ENCODE measurements at places on chromosomes 6 and 20.
A peak's percentile ranks its signal among the peaks of the same experiment; 100 is the strongest.

GRCh38 chr6:137892271-137892708 lies 25.2 kb downstream of the TNFAIP3 start:
- no peak for DNase-seq

- DNase-seq, result no peak
These were observed 125.6 kb downstream of the TSHZ2 start for GRCh38 chr20:53097791-53098190.

DNA sequence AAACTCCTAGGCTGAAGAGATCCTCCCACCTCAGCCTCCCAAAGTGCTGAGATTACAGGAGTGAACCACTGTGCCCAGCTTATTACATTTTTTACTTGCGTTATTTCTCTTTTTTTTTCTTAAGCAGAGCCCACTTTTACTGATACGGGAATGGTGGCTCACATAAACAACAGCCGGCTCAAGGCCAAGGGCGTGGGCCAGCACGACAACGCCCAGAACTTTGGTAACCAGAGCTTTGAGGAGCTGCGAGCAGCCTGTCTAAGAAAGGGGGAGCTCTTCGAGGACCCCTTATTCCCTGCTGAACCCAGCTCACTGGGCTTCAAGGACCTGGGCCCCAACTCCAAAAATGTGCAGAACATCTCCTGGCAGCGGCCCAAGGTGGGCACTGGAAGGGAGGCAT lies 10.5 kb downstream of the CAPN11 start:
- no peak for DNase-seq

- DNase-seq, result no peak
These were observed 11.3 kb upstream of the TRAM2 start for GRCh38 chr6:52588087-52588709.

DNA sequence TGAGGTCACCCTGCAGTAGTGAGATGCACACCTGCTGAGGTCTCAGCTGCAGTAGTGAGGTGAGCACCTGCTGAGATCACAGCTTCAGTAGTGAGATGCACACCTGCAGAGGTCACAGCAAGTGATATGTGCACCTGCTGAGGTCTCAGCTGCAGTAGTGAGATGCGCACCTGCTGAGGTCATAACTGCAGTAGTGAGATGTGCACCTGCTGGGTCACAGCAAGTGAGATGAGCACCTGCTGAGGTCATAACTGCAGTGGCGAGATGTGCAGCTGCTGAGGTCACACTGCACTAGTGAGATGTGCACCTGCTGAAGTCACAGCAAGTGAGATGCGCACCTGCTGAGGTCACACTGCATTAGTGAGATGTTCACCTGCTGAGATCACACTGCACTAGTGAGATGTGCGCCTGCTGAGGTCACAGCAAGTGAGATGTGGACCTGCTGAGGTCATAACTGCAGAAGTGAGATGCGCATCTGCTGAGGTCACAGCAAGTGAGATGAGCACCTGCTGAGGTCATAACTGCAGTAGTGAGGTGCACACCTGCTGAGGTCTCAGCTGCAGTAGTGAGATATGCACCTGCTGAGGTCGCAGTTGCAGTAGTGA lies 20.8 kb downstream of the ZDHHC14 start:
- no peak for DNase-seq

GRCh38 chr6:152184573-152184916 lies 377.1 kb downstream of the ESR1 start:
- DNase-seq, result no peak

- no peak for DNase-seq
These were observed 294.6 kb upstream of the POU3F2 start for GRCh38 chr6:98539741-98540140.

GRCh38 chr6:47700053-47700452 lies 1.7 kb downstream of the ADGRF4 start:
- no peak for DNase-seq

DNA sequence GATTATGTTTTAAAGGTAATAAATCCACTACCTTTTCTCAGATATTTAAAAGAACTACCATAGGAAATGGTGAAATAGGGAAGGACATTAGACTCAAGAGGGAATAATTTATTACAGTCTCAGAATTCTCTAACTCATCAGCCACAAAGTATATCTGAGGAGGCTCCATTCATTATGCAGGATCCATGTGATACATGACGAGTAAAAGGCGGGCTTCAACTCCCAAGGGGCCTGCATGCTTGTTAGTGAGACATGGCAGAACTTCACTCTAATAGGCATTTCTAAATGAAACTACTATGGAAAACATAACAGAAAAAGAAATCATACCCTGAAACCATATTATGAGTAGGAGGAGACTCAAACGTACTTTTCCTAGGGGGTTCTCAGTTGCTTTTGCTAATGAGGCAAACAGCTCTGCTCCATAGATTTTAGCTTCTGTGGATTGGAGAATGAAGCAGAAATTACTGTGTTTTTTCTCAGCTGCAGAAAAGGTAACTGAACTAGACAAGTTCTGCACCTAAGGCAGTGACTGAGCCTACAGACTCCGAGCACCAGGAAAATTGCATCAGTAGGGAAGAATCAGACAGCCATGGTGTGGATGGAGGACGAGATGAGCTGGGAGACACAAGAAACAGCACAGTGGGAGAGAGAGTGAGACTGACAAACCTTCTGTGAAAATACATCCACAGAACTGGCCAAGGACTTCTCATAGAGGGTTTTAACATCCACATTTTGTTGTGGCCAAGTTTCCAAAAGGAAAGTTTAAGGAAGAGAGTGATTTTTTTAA lies 254.6 kb upstream of the PRDM1 start:
- DNase-seq, result no peak

DNA sequence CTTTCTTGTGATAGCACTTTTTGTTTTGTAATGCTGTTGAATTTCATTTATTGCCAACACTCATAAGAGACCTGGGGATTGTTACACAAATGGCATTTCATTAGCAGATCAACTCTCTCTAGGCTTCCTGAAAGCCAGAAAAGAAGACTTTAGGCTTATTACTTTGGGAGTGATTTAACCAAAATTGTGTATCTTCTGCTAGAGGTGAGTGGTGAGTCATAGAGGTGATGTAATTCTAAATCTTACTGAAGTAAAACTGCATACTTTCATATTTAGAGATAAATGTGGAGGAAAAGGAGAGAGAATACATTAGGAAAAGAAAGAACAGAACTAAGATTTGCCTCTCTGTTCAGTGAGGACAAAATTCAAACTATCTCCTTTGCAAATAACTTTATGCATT lies 304.7 kb upstream of the RGS17 start:
- DNase-seq, result no peak

DNA sequence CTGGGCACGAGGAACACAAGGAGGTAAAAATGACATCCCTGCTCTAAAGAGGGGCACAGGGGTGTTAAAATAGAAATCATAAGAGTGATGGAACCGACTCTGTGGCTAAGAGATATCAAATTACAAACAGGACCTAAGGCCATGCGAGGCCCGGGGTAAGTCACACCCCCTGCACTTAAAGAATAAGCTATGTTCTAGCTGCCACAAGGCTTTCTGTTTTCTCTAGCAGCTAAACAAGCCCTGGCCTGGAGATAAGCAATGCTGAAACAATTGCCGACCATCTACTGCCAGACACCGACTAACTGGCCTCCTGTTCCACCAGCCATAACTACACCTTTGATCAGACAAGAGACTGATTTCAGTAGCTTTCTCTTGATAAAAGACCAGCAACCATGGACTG lies 32.4 kb downstream of the MDGA1 start:
- no peak for DNase-seq

GRCh38 chr6:108793516-108794251 lies 54.5 kb upstream of the ARMC2 start:
- DNase-seq, result no peak

DNA sequence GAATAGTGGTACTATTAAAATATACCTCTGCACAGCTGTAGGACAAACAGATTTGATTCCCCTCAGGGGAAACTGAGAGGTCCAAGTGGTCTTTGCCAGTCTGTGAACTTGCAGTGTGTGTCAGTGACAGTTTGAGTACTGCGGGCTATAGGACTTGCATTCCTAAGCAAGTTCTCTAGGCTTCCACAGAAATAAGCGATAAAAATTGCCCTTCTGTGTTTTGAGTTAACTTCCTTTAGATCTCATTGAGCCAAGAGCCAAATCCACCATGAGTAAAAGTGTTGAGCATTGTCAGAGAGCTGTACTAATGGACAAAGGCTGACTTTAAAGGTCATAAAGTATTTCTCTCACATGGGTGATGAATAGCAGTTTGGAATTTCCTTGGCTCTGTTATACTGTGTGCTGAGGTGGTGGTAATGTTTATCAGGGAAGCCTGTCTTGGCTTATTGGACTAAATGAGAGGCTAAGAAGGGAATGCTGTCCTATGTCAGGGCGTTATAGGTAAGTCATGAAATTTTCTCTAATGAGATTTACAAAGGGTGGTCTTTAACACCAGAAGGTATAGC lies 122.6 kb upstream of the MAP3K7 start:
- no peak for DNase-seq

- no peak for DNase-seq
These were observed 242.2 kb upstream of the ECI2 start for GRCh38 chr6:4377603-4378002.

- DNase-seq, result no peak
These were observed 218.0 kb upstream of the ARID1B start for GRCh38 chr6:156559162-156559690.

- no peak for DNase-seq
These were observed 5.8 kb downstream of the SLC2A4RG start for GRCh38 chr20:63745424-63745805.

DNA sequence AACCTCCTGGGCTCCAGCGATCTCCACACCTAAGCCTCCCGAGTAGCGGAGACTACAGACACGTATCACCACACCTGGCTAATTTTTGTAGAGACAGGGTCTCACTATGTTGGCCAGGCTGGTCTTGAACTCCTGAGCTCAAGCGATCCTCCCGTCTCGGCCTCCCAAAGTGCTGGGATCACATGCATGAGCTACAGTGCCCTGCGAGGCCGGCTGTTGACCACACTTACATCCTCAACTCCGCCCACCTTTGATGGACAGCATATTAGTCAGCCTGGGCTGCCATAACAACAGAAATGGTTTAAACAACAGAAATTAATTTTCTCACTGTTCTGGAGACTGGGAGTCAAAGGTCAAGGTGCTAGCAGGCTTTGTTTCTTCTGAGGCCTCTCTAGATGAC lies 107.7 kb downstream of the JPH2 start:
- no peak for DNase-seq

- DNase-seq, result peak; percentile 60
These were observed 50.2 kb upstream of the HINT3 start for GRCh38 chr6:125906158-125906998.

DNA sequence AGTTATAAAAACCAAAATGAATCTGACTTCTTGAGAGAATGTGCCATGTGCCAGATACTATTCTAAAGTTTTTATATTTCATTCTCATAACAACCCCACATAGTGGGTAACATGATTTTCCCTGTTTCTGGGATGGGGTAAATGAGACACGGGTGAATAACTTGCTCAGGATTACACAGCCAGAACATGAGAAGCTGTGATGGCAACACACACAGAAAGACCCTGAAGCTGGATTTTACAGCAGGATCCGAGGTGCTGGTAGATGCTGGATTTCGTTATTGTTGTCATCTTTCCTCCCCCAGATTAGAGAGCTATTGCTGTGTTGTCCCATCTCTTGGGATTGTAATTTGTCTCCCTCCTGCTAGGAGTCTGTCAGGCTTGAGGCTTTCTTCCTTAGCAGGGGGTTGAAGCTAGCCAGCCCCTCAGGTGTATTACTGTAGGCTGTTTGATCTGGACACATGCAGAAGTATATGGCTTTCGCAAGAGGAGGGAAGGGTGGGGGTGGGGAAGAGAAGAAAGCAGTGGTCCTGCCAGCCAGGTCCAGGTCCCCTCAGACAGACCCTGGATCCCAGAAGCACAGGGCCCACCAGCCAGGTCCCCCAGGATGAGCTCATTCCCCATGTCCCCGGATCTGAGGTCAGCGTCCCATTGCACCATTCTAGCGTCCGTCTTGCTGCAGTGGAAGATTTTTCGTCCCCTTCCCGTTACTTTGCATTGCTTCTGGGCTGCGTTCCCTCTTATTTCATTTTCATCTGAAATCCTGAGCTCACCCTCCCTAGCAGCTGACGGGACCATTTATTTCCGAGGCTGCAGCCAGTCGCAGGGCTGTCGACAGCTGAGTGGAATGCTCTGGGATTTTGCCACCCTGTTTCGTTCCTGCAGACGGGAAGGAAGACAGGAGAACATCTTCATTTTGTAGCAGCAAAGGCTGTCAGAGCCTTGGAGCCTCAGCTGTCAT lies 7.3 kb upstream of the KCNG1 start:
- DNase-seq, result no peak

DNA sequence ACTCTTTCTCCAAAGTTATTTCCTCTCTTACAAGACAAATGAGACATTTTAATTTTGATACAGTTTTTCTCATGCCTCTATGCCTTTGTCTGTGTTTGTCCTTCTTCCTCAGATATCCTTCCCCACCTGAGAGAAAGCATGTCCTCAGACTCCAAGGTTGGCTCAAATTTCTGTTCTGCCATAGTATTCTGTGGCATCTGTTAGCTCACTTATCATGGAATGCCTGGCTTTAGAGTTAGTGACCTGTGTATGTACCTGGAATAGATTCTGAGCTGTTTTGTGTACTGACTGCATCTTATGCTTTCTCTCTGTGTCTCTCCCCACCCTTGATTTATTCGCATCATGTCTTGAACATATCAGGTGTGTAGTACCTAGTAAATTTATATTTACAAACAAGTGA lies 90.0 kb downstream of the CENPW start:
- DNase-seq, result no peak

GRCh38 chr6:84282550-84282949 lies 55.1 kb upstream of the CEP162 start:
- no peak for DNase-seq

DNA sequence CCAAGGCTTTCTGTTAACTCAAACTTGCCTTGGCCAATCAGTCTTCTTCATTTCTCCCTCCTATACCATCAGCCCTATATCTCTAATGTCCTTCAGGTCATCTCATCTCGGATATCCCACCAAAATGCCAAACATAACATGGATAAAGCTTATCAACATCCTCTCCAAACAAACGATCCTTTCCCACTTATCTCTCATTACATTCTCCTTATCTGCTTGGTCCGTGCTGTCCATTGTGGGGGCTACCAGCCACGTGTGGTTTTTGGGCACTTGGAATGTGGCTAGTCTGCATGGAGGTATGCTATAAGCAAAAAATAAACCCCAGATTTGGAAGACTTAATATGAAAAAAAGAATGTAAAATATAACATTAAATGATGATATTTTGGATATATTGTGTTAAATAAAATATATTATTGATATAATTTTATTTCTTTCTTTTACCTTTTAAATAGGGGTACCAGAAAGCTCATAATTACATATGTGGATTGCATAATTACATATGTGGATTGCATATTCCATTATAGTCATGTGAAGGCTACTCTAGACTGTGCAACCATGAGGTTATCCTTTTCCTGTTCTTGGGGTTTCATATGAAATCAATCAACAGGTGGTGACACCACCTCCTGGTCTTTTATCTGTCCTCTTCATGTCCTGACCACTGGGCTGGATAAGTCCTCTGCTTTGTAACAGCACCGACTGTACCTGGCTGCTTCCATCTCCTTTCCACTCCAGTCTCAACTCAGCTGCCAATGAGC lies 123.0 kb downstream of the CD83 start:
- no peak for DNase-seq

DNA sequence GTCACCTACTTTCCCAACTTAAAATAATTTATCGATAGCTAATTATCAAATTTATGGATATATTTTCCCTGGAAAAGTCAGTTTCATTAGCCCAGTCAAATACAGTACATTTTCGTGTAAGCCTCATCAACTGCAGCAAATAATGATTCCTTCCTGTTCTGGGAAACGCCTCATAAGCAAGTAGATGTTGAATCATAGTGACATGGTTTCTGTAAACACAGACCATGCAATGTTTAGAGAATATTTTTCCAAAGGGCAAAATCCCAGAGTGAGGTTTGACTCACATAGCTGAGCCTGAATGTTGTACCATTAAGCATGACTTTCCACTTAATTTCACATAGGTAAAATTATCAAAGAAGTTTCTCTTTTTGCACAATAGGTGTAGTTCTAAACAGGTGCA lies 16.7 kb upstream of the VNN1 start:
- DNase-seq, result no peak
